ENCODE measurements at places on chromosomes 12 and 14. TPM values are rescaled to one million over a fixed set of nuclear protein-coding genes. Genes with fewer than 3 reads are reported as not detected.

GRCh38 chr12:32568228-32568627 is 110.9 kb upstream of the DNM1L start:
- no peak for DNase-seq
- H3K36me3 ChIP-seq, result peaks cover 2% of the 10 kb centered on the region
- no peak overlapping the region for H3K4me3 ChIP-seq
- H3K27me3 ChIP-seq, result no peaks in the 10 kb centered on the region

GRCh38 chr12:96164951-96165811 is 29.0 kb upstream of the ELK3 start:
- H3K4me1 ChIP-seq, result peaks cover 10% of the 10 kb centered on the region
- no peak overlapping the region for H3K4me3 ChIP-seq
- H3K27ac ChIP-seq, result no peak overlapping the region
- no peak for DNase-seq
- peaks cover under 1% of the 10 kb centered on the region for H3K36me3 ChIP-seq

DNA sequence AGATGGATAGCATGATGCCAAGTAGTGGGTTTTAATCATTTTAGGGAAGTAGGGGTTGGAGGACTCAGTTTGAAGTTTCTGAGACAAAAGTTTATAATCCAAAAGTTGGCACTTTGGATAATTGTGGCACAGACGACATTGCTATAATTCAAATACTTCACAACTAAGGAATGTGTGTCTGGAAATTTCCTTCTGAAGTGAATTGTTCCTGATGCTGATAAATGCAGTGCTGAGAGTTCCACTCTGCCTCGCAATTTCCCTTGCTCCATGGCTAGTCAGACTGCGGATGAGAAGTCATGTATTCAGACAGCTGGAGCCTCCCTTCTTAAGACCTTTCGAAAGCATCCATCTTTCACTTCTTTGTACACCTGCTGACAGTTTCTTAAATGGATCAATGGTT is 393.3 kb upstream of the PRICKLE1 start:
- no peaks in the 10 kb centered on the region for H3K4me1 ChIP-seq
- DNase-seq, result no peak
- H3K36me3 ChIP-seq, result no peaks in the 10 kb centered on the region
- H3K27me3 ChIP-seq, result no peaks in the 10 kb centered on the region

- no peak overlapping the region for H3K27ac ChIP-seq
- no peaks in the 10 kb centered on the region for H3K27me3 ChIP-seq
- no peak for DNase-seq
- no peak overlapping the region for H3K4me3 ChIP-seq
- peaks cover 4% of the 10 kb centered on the region for H3K4me1 ChIP-seq
- peaks cover 34% of the 10 kb centered on the region for H3K36me3 ChIP-seq
These were observed 21.5 kb downstream of the BRMS1L start for GRCh38 chr14:35847636-35848035.

GRCh38 chr14:75289840-75290388 is 11.3 kb downstream of the FOS start:
- H3K4me3 ChIP-seq, result no peak overlapping the region
- H3K27ac ChIP-seq, result no peak overlapping the region
- peaks cover 6% of the 10 kb centered on the region for H3K4me1 ChIP-seq
- H3K27me3 ChIP-seq, result peaks cover 43% of the 10 kb centered on the region
- H3K36me3 ChIP-seq, result no peaks in the 10 kb centered on the region
- DNase-seq, result no peak

DNA sequence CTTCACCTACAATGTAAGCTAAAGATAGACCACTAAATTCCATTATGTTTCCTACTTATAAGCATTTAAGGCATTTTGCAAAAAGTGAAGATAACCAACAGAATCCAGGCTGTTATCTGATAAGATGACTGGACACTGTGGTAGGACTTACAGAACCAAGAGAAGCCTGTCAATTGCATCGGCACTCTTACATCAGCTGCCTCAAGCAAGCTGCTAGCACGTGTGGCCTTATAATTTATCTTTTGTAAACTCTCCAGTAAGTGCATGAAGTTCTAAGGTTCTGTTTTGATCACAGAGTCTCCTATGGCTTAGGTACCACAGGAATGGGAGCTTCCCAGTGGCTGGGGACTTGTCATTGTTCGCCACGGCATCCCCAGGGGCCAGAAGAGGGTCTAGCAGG is 88.7 kb downstream of the TRAFD1 start:
- no peaks in the 10 kb centered on the region for H3K4me1 ChIP-seq
- peaks cover 22% of the 10 kb centered on the region for H3K36me3 ChIP-seq
- H3K4me3 ChIP-seq, result no peak overlapping the region
- no peaks in the 10 kb centered on the region for H3K27me3 ChIP-seq

The PAH gene
- not detected for total RNA-seq

GRCh38 chr14:49754570-49755097 is 13.3 kb upstream of the KLHDC2 start:
- H3K27ac ChIP-seq, result no peak overlapping the region
- no peak for DNase-seq
- no peaks in the 10 kb centered on the region for H3K36me3 ChIP-seq
- peaks cover 4% of the 10 kb centered on the region for H3K27me3 ChIP-seq

Data from activated T-helper 1 cell treated with anti-CD3 and anti-CD28 coated beads, Interleukin-12 subunit alpha, Interleukin-12 subunit beta, Interleukin-2, Interleukin-4 antibody, amounts not matched to agents 30 ng/mL and 10 ng/mL and 1 ng/mL, durations not matched to agents 14 hours and 24 hours and 36 hours (primary cell).